Left renal pelvis (tissue), 4 donors: ENCODE measurements at places on chromosomes 12 and 14.

- no peak for DNase-seq
Observed at GRCh38 chr12:59763835-59764234, 168.0 kb downstream of the SLC16A7 start.

DNA sequence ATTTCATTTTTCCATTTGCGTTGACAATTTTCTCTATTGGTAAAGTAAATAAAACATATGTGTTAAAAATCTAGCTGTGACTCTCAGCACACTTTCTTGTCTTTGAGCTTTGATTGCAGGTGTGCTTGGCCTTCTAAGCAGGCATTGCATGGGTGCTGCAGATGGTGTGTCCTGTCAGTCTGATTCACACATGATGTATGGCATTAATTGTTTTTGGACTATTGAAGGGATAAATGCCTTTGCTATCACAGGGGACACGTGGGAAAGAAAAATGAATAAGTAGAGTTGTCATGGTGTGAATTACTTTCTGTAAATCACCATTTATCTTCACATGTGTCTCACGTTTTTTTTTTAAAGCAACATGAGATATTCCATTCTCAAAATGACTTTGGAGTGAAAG lies 211.3 kb upstream of the NAV3 start:
- DNase-seq = no peak

- no peak for DNase-seq
Observed at GRCh38 chr12:76026643-76027063, 4.9 kb downstream of the PHLDA1 start.

DNA sequence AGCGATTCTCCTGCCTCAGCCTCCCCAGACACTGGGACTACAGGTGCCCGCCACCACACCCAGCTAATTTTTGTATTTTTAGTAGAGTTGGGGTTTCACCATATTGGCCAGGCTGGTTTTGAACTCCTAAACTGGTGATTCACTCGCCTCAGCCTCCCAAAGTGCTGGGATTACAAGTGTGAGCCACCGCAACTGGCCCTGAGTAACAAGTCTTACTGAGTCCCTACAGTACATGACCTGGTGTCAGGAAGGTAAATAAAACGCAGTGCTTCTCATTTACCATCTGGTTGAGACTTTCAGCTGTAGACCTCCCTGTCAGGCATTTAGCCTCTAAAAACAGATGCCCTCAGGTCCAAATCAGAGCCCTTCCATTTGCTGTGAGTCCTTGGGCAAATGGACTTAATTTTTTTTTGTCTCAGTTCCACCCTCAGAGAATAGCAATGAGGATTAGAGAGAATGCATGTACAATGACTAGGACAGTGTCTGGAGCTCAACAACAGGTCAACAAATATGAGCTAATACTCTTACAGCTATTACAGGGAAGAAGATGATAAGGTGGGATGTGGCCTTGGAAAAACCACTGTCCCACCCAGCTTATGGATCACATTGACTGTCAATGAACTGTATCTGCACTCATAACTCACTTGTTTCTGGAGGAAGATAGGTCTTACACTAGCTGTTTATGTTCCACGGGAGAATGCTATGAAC lies 70.5 kb downstream of the PHLDA1 start:
- no peak for DNase-seq

DNA sequence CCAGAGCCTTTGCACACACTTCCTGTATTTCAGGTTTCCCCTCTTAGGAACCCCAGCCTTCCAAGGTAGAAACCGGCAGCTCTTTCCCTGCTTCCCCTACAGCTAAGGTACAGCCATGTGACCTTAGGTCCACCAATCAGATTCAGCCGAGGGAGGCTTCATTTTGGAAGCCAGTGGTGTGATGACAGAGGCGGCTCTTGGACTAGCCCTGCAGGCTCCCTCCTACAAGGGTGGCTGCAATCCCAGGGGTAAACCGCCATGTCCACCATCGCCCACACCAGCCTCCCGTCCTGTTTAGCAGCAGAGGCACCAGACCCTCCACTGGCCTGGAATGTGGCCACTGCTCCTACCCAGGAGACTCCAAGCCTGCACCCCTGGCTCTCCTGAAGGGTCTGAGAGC lies 65.6 kb downstream of the SERPINA3 start:
- no peak for DNase-seq

DNA sequence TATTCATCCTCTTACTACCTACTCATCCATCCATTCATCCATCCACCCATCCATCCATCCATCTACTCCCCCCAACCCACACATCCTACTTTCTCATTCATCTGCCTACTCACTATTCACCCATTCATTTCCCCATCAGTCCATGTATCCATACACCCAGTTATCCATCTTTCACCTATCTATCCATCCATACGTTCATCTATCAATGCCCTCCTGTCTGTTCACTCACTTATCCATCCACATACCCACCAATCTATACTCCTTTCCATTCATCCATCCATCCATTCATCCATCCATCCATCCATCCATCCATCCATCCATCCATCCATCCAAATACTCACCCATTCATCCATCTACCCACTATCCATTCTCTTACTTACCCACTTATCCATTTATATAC lies 117.8 kb upstream of the LHX5 start:
- DNase-seq = no peak

DNA sequence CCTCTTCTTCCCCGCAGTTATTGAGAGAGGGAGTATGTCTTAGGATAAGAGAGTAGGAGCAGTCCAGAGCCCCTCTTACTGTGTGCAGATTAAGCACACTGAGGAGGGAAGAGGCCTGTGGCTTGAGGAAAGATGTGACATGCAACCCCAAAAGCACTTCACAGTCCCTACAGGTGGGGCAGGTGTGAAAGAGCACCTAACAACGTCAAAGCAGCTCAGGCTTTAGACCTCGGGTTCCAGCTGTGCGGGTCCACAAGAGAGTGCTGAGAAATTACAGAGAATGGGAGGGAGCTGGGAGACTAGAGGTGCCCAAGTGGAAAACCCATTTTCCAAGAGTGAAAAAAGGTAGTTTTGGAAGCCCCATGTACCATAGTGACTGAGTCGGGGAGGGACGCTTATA lies 127.6 kb downstream of the SLC25A47 start:
- DNase-seq = no peak

DNA sequence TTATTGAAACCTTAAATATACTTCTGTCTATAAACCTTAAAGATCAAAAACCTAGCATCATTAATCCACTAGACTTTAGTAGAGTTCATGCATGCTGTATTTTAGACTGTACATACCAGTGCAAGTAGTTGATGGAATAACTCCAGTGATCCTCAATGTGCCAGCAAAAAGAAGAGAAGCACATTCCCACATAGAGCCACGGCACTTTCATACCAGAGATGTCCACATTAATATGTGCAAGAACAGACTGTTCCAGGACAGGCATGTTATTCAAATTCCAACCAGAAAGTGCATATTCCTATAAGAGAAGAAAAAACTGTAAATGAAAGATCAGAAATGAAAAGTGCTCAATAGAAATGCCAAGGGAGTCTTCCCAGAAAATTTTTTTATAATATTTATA lies 55.0 kb downstream of the KDM5A start:
- DNase-seq = no peak

DNA sequence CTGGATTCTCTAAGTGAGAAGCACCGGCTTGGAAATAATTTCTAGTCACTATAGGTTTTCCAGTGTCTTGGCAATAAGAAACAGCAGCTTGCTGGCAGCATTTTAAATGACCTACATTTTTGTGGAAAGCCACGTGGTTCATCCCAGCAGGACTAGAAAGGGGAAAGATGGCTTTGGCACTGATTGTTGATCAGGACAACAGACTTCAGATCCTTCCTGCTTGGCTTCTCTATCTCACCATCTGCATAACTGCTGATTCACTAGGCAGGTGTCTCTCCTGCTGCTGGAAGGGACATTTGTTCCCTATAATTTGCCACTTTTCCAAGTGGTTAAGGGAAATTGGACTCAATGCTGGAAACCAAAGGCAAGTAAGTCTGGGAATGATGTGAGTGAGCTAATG lies 131.0 kb downstream of the TTC8 start:
- no peak for DNase-seq

DNA sequence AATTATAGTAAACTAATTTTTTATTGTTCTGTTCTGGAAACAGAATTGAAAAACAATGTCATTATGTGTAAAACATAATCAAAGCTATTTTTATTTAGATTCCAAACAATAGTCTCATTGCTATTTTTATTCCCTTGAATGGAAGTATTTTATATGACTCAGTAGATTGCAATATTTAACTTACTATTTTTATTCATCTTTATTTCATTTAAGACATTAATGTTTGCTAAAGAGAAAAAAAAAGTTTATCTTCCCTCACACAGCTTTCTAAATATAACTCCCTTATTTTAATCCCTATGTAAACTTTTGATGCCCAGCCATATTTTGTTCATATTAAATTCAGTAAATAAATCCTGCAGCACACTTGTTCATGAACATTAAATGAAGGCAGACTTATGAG lies 622.4 kb downstream of the SLC6A15 start:
- no peak for DNase-seq

- no peak for DNase-seq
Observed at GRCh38 chr12:39780913-39781446, 161.4 kb upstream of the ABCD2 start.
